ENCODE measurements at places on chromosomes 12 and 14.

- DNase-seq: no peak
Measured at GRCh38 chr14:28772613-28773012, 6.0 kb downstream of the FOXG1 start.

DNA sequence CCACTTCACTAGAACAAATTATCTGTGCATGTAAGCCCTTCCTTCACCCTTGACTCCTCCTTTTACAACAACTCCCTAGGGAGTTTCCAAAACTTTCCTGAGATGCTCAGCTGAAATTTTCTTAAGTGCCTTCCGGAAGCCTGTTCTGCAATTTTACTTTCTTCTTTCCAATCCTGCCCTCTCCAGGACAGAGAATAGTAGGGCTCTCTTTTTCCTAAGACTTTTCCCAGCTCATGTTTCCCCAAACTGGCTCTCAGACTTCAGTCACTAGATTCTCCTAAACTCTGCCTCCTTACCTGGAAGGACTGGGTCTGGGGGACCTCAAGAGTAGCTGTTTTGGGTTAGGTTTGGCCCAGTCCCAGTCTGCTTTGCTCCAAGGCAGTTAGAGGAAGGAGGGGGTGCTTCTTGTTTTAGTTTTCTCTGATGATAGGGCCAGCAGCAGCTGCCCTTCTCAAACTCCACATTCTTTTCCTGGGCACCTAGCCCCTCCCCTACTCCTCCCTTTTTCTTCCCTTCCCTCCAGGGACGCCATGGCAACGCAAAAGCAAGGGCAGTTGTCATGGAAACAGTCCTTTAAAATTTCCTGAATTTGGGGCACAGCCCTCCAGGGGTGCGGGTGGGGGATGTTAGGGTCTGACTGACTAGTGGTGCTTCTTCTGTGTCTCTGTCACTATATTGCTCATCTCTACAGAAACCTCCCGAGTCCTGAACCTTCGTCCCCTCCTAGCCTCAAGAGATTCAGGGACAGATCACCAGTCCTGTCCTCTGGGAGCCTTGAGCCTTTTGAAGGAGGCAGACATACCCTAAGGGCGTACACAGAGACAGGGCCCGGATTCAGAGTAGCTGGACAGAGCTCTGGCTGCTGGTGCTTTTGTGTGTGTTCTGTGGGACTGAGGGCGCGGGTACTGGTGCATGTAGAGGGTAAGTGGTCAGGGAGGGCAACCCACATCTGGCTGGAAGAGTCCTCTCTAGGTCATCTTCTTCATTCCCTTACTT is 17.0 kb downstream of the PPP1R1A start:
- DNase-seq: no peak

GRCh38 chr12:124130691-124131591 is 157.9 kb downstream of the ZNF664 start:
- DNase-seq: no peak

DNA sequence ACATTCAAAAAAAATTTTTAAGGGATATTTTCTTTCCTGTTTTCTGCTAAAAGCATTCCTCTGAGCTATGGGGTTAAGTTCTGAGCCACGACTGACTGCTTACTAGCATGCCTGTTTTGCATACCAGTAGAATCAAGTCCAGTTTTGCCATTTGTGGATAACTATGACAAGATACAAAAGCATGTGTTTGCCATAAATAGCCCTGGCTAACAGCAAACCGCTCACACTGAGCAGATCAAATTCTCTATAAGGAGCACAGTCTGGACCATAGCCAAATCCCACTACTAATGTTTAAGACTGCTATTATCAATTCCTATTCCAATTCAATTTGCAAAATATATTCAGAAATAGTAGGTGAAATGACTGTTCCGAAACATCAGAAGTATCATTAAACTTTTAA is 3.2 kb downstream of the CFL2 start:
- DNase-seq: no peak

DNA sequence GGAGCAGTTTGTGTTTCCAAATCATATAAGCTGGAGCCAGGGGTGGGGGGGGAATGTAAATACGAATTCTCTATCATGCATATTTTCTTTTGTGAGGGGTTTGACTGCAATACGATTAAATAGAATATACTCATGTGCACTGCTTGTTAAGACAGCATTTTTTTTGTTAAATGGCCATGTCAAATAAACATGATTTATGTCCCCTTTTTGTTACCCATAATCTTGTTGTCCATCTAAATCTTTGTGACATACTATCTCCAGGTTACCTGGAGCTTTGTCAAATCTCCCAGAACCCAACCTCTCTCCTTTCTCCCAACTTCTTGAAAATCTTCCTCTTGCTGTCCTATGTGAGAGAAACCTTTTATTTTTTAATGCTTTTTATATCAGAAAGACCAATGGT is 233.1 kb downstream of the SLC25A21 start:
- no peak for DNase-seq
